Colonic mucosa (tissue), 4 donors: ENCODE measurements at places on chromosomes 5 and 9. TPM values are rescaled to one million over a fixed set of nuclear protein-coding genes. Genes with fewer than 3 reads are reported as not detected.
A peak's percentile ranks its signal among the peaks of the same experiment; 100 is the strongest.

DNA sequence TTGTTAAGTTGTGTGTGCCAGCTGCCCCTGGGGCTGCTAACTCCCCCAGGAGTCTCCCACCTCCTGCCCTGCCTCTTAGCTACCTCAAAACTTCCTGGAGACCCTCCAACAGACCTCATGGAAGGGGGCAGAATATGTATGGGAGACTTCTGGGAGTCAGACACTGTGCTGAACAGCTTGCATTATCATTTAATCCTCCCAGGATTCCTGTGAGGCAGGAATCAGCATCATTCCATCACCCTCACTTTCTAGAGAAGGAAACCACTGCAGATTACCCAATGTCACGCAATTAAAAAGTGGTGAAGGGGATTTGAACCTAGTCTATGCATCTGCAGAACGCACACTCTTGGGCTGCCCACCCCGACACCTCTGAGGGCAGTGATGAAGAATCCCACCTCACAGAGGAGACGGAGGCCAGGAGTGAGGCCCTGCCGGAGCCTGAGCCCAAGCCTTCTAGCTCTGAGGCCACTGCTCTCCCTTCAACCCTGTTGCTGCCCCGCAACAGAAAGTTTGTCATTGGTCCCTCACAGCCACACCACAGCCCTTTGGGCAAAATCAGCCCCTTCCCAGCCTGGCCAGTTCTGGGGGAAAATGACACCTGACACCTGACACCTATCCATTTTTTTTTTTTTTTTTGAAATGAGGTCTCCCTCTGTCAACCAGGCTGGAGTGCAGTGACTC, 30.3 kb upstream of the IL17B start:
- no peaks in the 10 kb centered on the region for H3K4me1 ChIP-seq
- DNase-seq, result no peak
- H3K4me3 ChIP-seq, result peak overlapping the region; percentile 35
- H3K27me3 ChIP-seq, result no peaks in the 10 kb centered on the region
- H3K36me3 ChIP-seq, result no peaks in the 10 kb centered on the region
- peak overlapping the region; percentile 83 for H3K27ac ChIP-seq

SGCD gene
- 2.2 TPM for total RNA-seq

DNA sequence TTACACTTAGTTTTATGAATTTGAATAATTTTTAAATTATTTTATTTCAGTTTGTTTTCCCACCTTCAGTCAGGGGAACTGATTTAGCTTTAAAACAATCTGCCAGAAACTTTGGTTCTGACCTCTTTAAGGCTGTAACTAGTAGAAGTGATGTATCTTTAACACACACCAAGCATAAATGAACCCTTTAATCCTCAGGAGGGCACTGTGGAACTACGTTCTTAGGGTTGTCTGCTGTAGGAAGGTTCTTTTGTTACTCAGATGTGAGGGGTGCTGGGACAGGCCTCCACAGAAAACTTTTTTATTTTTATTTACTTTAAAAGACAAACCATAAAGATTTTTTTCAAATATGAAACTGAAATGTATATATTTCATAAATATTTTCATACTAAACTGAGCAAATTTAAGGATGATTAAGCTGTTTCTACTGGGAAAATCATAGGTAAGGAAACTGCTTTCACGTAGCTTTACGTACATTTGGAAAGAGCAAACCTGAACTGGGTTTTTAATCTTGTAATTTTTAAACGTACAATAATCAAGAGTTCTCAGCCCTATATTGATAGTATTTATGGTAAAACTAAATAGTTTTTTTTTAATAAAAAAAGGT, 5.3 kb downstream of the KLF4 start:
- H3K4me3 ChIP-seq, result peak overlapping the region; percentile 56
- no peaks in the 10 kb centered on the region for H3K27me3 ChIP-seq
- H3K4me1 ChIP-seq, result no peaks in the 10 kb centered on the region
- peak overlapping the region; percentile 79 for H3K27ac ChIP-seq
- DNase-seq, result peak; percentile 64
- H3K36me3 ChIP-seq, result no peaks in the 10 kb centered on the region

TLN1 gene
- total RNA-seq, result 177 TPM

- DNase-seq, result no peak
- no peaks in the 10 kb centered on the region for H3K36me3 ChIP-seq
Measured at GRCh38 chr5:139837711-139838380, 42.2 kb downstream of the PSD2 start.

FOXD4L5 gene
- not detected for total RNA-seq

STK32A gene
- 0.77 TPM for total RNA-seq

DNA sequence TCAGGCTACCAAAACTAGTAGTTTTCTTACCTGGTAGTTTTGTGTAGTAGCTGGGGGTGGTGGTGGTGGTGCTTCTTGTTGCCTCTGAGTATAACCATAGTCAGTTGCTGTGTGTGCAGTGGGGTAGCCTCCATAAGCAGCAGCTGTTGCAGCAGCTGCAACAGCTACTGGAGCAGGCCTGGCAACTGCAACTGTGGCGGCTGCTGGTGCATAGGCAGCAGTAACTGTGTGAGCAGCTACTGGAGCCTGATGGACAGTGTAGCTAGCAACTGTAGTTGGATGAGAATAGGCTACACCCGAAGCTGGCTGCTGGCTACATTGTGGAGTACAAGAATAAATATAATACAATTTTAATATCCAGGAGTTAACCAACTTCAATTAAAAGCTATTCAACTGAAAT, 24.7 kb downstream of the ZFR start:
- H3K4me1 ChIP-seq, result no peaks in the 10 kb centered on the region
- H3K27me3 ChIP-seq, result no peaks in the 10 kb centered on the region
- H3K36me3 ChIP-seq, result no peaks in the 10 kb centered on the region
- no peak for DNase-seq

- no peaks in the 10 kb centered on the region for H3K27me3 ChIP-seq
- no peak overlapping the region for H3K4me3 ChIP-seq
- no peaks in the 10 kb centered on the region for H3K36me3 ChIP-seq
- no peak overlapping the region for H3K27ac ChIP-seq
Measured at GRCh38 chr5:159800131-159800840, 116.0 kb upstream of the ADRA1B start.

DNA sequence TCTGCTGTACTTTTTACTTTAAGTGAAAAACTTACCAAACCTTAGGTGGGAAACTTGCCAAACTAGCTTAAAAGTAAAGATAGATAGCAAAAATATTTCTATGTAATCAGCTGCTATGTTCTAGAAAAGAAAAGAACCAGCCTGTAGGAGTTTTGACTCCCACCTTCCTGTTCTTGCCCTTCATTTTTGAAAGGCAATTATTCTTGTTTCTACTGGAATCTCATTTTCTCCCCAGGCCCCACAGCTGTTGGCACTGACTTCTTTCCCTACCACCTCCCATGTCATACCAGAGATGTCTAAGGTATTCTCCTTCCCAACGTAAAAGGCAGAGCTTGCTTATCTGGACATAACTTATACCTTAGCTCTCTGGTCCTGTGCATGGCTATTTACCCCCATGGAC, 389.7 kb downstream of the ARHGEF28 start:
- H3K27ac ChIP-seq, result no peak overlapping the region
- no peaks in the 10 kb centered on the region for H3K27me3 ChIP-seq
- H3K36me3 ChIP-seq, result no peaks in the 10 kb centered on the region
- H3K4me1 ChIP-seq, result no peaks in the 10 kb centered on the region
- DNase-seq, result no peak

- no peaks in the 10 kb centered on the region for H3K36me3 ChIP-seq
- no peaks in the 10 kb centered on the region for H3K27me3 ChIP-seq
- no peak for DNase-seq
Measured at GRCh38 chr5:91288118-91288916, 94.8 kb downstream of the ARRDC3 start.

GRCh38 chr5:132500931-132501628, 10.5 kb upstream of the IRF1 start:
- peaks cover 36% of the 10 kb centered on the region for H3K4me1 ChIP-seq
- peak; percentile 89 for DNase-seq
- H3K27me3 ChIP-seq, result no peaks in the 10 kb centered on the region
- peak overlapping the region; percentile 80 for H3K27ac ChIP-seq
- no peaks in the 10 kb centered on the region for H3K36me3 ChIP-seq
- H3K4me3 ChIP-seq, result no peak overlapping the region

GRCh38 chr5:119792161-119792799, 162.9 kb downstream of the FAM170A start:
- no peak for DNase-seq
- no peaks in the 10 kb centered on the region for H3K4me1 ChIP-seq
- H3K27me3 ChIP-seq, result no peaks in the 10 kb centered on the region
- no peak overlapping the region for H3K27ac ChIP-seq
- H3K4me3 ChIP-seq, result no peak overlapping the region

- DNase-seq, result no peak
- no peak overlapping the region for H3K27ac ChIP-seq
- no peaks in the 10 kb centered on the region for H3K4me1 ChIP-seq
- H3K27me3 ChIP-seq, result no peaks in the 10 kb centered on the region
- H3K36me3 ChIP-seq, result no peaks in the 10 kb centered on the region
Measured at GRCh38 chr9:126125577-126125976, 201.1 kb upstream of the MVB12B start.

DNA sequence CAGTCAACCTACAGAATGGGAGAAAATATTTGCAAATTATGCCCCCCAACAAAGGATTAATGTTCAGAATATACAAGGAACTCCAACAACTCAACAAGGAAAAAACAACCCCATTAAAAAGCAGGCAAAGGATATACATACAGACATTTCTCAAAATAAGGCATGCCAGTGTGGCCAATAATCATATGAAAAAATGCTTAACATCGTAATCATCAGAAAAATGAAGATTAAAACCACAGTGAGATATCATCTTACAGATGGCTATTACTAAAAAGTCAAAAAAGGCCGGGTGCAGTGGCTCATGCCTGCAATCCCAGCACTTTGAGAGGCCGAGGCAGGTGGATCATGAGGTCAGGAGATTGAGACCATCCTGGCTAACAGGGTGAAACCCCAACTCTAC, 103.2 kb downstream of the KLHL3 start:
- no peaks in the 10 kb centered on the region for H3K27me3 ChIP-seq
- no peak for DNase-seq
- H3K4me1 ChIP-seq, result no peaks in the 10 kb centered on the region
- no peak overlapping the region for H3K4me3 ChIP-seq
- no peaks in the 10 kb centered on the region for H3K36me3 ChIP-seq
- H3K27ac ChIP-seq, result no peak overlapping the region

WNT8A gene
- not detected for total RNA-seq

PCDHGA11 gene
- 1.6 TPM for total RNA-seq

LRRTM2 gene
- 0.35 TPM for total RNA-seq

GPRIN1 gene
- total RNA-seq, result 3.1 TPM

DCAF12 gene
- total RNA-seq, result 37.9 TPM

DNA sequence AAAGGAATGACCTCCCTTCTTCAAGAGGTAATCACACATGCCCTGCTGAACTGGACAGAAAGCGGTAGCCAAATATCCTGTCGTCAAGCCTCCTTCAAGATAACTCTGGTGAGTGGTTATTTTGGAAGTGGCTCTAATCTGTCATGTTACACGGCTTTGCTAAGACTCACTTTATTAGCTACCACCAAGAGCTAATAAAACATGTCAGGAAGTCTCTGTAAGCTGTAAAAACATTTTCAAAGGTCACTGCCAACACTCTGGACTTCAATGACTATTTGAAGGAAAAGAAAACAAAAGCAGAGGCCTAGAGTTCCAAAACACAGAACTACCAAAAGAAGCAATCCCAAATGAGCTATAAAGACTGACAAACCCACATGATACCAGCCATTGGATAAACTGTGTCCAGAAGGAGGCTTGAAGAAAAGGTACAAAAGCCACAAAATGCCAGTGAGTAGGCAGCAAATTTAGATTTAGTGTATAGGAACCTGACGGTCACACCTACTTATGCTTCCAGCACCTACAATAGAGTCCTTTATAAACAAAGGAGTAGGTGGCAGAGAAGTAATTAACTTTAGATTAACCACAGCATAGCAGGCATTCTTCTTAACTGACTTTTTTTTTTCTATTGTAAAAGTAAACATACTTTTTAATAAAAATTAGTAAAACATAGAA, 97.3 kb upstream of the EQTN start:
- no peak overlapping the region for H3K4me3 ChIP-seq
- no peak for DNase-seq
- peak overlapping the region; percentile 53 for H3K27ac ChIP-seq
- no peaks in the 10 kb centered on the region for H3K27me3 ChIP-seq

- H3K4me1 ChIP-seq, result no peaks in the 10 kb centered on the region
- DNase-seq, result no peak
- no peak overlapping the region for H3K27ac ChIP-seq
- no peaks in the 10 kb centered on the region for H3K27me3 ChIP-seq
Measured at GRCh38 chr5:136522217-136522956, 157.0 kb upstream of the TRPC7 start.

DNA sequence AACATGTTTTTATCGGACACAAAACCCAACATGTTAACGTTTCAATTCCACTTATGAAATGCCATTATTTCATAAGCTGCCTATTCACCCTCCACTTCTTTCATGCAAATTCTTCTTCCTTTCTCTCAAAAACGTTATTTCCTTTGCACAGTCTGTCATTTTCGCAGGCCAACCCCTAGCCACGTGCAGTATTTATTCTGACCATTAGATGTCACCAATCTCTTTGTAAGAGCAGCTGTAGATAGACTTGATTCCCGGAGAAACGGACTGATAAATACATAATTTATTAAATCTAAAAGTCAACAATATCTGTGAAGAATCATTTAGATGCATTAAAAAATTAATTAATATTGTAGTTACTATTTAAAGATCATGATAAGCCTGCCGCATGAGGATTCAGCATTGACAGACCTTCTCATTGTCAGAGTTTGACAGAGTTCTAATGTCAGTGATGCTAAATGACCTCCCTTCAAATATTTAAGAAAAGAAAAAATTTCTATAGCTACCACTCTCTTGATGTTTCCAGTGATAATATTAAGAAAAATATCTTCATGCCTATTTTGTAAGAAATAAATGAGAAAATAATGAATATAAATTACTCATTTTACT, 933.6 kb downstream of the CDH12 start:
- no peaks in the 10 kb centered on the region for H3K36me3 ChIP-seq
- DNase-seq, result no peak
- H3K27me3 ChIP-seq, result no peaks in the 10 kb centered on the region

- H3K27ac ChIP-seq, result no peak overlapping the region
- no peak for DNase-seq
- H3K4me3 ChIP-seq, result no peak overlapping the region
- no peaks in the 10 kb centered on the region for H3K4me1 ChIP-seq
- no peaks in the 10 kb centered on the region for H3K27me3 ChIP-seq
- no peaks in the 10 kb centered on the region for H3K36me3 ChIP-seq
Measured at GRCh38 chr5:126954981-126955380, 75.4 kb downstream of the MARCHF3 start.

- H3K27me3 ChIP-seq, result no peaks in the 10 kb centered on the region
- H3K4me1 ChIP-seq, result no peaks in the 10 kb centered on the region
- no peak overlapping the region for H3K4me3 ChIP-seq
Measured at GRCh38 chr5:6434731-6435130, 13.9 kb upstream of the UBE2QL1 start.

DNA sequence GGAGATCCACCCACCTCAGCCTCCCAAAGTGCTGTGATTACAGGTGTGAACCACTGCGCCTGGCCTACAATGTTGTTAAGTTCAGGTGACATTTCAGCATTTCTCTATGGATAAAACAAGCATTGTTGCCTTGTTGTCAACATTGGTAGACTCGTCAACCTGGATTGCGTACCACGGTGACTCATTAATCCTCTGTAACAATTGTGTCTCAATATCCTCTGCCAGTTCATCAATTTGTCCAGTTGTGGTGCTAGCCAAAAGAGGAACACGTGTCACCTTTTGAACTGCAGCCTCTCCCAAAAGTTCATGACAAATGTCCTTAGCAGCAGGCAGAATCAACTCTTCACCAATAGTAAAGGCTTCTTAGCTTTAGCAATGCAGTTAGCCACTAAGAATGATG, 46.3 kb upstream of the LARP1 start:
- no peaks in the 10 kb centered on the region for H3K27me3 ChIP-seq
- no peak overlapping the region for H3K4me3 ChIP-seq
- peaks cover 5% of the 10 kb centered on the region for H3K4me1 ChIP-seq
